ENCODE measurements at places on chromosomes 7 and 10.

- no peak for DNase-seq
These were observed 62.7 kb upstream of the LRRC4 start for GRCh38 chr7:128093614-128094570.

GRCh38 chr10:130994191-130994590, 317.3 kb downstream of the TCERG1L start:
- no peak for DNase-seq

DNA sequence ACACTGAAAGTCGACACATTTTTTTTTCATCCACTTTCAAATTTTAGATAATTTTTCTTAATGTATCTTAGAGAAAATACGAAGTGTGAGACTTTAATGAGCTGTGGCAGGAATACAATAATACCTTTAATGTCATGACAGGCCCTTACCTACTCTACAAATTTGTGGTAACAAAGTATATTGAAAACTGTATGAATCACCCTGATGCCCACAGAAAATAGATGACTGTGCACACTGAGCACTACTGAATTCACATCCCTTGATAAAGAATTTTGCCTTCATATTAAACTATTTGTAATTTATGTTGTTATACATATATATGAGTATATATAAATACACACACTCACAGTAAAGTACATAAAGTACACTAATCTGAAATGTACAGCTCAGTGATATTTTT, 51.7 kb downstream of the AKR1D1 start:
- no peak for DNase-seq

GRCh38 chr7:42123716-42124115, 113.3 kb downstream of the GLI3 start:
- DNase-seq = no peak

GRCh38 chr7:129729511-129729910, 118.0 kb downstream of the NRF1 start:
- DNase-seq = no peak

All from stimulated activated CD8-positive, alpha-beta memory T cell treated with anti-CD3 and anti-CD28 coated beads, Interleukin-15, amount 100 ng/mL, for 4 hours (primary cell).